ENCODE measurements at places on chromosomes 11 and 22.
A peak's percentile ranks its signal among the peaks of the same experiment; 100 is the strongest.

DNA sequence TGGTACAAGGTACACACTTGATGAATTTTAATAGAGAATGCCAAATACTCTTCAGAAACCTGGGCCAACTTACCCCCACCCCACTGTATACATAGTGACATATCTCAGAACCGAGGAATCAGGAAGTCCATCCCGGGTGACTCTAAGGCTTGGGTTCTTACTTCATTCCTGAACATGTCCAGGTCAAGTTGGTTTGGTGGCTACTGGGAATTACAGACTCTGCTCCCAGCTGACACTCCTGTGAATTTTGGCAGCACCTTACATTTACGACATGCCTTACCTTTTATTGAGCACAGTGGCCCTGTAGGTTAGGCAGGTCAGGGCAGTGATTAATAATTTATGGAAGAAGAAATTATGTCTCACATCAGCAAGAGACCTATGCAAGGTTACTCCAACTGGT, 70.1 kb upstream of the LDLRAD3 start:
- DNase-seq: no peak

DNA sequence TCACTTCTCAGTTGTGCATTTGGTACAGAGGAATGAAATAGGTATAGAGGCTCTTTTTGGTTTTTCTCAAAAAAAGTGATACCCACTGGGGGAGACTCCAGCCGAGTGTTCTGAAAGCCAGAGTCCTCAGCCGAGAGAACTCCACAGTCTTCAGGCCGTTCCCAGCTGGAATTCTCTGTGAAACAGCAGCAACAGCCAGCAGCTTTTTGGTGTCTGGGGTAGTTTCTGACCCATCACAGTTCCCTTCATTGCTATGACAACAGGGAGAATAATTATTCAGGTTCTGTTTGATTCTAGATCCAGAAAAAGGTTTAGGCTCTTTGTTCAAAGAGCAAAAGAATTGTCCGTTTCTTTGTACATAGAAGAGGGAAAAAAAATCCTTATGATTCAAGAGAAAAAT, 84.6 kb downstream of the C22orf31 start:
- DNase-seq: no peak

- no peak for DNase-seq
Observed at GRCh38 chr11:22657101-22657694, 9.2 kb upstream of the GAS2 start.

GRCh38 chr11:102788334-102788995, 8.0 kb upstream of the MMP10 start:
- DNase-seq: no peak

- no peak for DNase-seq
Observed at GRCh38 chr11:111360150-111361043, 18.7 kb downstream of the POU2AF1 start.

- no peak for DNase-seq
Observed at GRCh38 chr11:68117853-68118470, 3.2 kb downstream of the CHKA start.

- DNase-seq: no peak
Observed at GRCh38 chr11:15318814-15319213, 204.1 kb downstream of the INSC start.

DNA sequence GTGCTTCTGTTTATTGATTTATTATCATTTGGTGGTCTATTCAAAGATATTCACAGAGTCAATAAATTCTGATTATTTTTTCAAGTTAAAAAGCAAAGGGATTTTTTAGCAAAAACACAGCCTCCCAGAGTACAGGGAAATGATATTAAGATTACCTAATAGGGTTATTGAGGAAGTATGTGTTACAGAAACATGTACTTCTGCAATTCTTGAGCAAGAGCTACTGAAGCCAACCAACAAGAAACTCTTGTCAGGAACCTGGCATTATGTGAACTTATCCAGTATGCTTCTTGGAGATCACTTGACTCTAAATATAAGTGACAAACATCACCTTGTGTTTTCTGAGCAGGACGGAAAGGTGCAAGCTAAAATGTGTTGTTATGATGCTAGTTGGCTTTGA, 42.0 kb upstream of the CARD18 start:
- no peak for DNase-seq

GRCh38 chr22:50074551-50075530, 10.4 kb downstream of the MLC1 start:
- no peak for DNase-seq

- DNase-seq: no peak
Observed at GRCh38 chr11:75152651-75153427, 1.9 kb downstream of the SLCO2B1 start.

GRCh38 chr11:6566704-6567370, 36.6 kb downstream of the RRP8 start:
- DNase-seq: no peak

DNA sequence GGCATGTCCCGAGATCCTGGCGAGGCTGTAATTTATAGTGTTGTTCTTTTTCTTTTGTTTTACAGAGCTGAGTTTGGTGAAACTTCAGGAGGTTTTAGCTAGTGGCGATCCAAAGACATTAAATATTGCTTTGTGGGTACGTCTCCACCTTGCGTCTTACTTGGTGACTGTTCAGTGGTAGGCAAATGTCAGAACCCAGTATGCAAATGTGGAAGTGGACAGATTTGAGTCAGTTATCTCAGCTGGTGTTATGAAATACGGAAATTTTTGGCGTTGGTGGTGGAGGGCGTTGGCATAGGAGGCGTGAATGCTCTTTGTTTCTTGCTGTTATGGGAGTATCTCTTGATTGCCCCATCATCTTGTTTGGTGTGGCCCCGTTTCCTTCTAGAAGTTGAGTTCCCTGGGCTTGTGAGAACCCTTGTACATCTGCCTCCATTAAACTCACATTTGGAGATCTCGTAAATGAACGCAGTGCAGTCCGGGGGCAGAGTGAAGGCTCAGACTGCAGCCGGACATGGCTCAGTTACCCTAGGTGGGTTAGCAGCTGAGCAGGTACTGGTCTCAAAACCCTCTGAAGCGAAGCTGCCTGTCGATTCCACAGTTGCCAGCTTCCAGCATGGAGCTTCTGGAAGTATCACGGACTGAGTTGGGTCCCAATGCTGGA, 39.9 kb downstream of the PTPRJ start:
- DNase-seq: peak; percentile 38

- DNase-seq: no peak
Observed at GRCh38 chr22:39215426-39216142, 29.2 kb downstream of the PDGFB start.

- no peak for DNase-seq
Observed at GRCh38 chr11:75639762-75640181, 29.1 kb downstream of the MAP6 start.

GRCh38 chr11:10599388-10600175, 31.1 kb upstream of the LYVE1 start:
- no peak for DNase-seq

DNA sequence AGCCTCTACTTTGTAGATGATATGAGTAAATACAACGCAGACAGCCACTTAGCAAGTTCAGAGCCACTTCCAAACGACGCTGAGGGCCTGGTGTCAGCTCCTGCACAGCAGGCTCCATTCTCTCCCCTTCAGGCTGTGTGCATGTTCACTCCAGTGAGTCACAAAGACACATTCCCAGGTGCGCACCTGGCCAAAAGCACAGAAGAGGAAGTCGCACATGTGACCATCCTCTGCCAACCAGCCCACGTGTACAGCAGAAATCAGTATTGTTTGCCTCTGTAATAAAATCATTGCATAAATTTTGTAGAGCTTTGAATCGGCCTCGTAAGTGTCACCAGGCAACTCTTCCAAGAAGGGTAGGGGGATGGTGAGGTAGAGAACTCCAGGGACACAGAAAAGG, 19.5 kb upstream of the TPH1 start:
- DNase-seq: no peak

- no peak for DNase-seq
Observed at GRCh38 chr11:111696556-111696955, 69.6 kb downstream of the PPP2R1B start.

GRCh38 chr22:29798318-29798717, 31.1 kb downstream of the UQCR10 start:
- no peak for DNase-seq

DNA sequence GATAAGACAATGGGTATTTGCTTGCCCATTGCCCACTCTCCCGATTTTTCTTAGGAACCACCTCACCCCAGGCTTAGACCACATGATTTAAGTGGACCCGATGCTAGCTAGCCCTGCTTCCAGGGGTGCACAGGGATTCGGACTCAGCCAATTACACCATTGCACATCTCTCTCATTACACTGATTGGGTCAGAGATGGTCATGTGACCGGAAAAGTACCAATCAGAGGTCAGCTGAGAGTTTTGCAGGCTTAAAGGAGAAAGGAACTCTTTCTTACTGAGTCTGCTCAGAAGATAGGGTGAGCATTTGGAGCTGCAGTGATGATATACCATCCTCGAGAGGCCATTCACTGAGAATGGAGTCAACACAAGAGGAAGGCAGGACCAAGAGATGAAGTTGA, 12.2 kb upstream of the ANKK1 start:
- DNase-seq: no peak

DNA sequence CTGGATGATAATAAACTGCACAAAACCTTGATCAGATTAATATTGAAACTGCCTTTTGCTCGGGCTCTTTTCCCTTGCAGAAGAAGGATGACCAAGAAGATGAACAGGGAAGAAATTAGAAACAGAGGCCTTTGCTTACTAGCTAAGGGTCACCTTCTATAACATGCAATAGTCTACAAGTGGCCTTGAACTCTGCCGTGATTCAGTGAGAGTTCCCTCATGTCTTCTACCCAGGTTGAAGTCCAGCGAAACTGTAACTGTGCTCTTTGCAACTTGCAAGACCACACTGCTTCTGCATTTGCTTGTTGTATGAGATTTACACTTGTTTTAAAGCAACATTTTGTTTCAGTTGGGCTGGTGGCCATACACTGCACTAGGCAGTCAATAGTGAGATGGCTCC, 108.4 kb downstream of the IGLL1 start:
- DNase-seq: no peak

DNA sequence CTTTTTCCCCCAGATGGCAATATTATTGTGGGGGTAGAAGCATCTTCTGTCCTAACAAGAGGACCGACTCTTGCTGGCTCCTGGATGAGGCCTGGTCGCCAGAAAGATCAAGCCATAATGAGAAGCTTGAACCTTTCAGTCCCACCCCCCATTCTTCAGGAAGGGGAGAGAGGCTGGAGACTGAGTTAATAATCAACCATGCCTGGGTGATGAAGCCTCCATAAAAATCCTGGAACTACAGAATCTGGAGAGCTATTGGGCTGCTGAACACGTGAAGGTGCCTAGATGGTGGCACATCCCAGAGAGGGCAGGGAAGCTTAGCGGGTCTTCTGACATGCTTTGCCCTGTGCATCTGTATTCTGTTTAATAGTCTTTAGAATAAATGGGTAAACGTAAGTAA, 16.3 kb downstream of the AP5B1 start:
- DNase-seq: no peak

- no peak for DNase-seq
Observed at GRCh38 chr11:34264303-34265110, 93.3 kb downstream of the ABTB2 start.

DNA sequence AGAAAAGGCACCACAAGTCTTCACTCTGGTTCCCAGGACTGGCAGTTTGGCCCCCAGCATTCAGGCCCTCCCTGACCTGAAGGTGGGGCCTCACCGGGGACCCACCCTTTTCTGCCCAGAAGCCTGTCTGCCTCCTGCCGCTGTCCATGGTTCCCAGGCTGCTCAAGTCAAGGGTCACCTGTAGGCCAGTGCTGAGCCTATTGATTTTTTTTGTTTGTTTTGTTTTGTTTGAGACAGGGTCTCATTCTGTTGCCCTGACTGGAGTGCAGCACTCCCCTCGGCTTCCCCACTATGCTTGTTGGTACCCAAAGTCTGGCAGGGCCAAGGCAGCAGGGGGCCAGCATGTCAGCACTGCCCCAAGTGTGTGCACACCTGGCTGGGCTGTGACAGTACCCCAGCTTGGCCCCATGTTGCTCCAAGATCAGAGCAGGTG, 11.0 kb upstream of the MED17 start:
- DNase-seq: no peak

DNA sequence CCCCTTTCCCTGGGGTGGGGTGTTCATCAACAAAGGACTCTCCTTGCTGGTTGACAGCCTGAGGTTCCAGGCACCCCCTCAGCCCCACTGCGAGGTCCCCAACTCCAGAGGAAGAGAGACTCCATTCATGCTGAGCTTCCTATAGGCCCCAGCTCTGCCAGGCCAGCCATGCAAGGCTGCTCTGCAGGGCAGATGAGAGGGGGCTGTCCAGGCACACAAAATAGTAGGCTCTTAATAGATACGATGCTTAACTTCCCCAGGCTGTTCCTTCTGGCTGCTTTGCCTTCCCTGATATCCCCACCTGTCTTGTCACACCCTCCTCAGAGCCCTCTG, 45.0 kb upstream of the CRYBB3 start:
- no peak for DNase-seq

DNA sequence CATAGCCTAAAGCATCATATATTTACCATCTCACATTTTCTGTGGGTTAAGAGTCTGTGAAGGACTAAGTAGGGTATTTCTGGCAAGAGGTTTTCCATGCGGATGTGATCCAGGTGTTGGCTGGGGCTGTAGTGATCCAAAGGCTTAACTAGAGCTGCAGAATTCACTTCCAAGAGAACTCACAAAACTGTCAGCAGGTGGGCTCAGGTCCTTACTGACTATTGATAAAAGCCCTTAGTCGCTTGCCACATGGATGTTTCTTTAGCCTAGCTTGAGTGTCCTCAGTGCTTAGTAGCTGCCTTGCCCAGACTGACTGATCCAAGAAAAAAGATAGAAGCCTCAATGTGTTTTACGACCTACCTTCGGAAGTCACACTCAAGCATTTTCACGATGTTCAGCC, 250.8 kb downstream of the CNTN5 start:
- no peak for DNase-seq

- no peak for DNase-seq
Observed at GRCh38 chr11:35046681-35047080, 92.3 kb upstream of the CD44 start.

DNA sequence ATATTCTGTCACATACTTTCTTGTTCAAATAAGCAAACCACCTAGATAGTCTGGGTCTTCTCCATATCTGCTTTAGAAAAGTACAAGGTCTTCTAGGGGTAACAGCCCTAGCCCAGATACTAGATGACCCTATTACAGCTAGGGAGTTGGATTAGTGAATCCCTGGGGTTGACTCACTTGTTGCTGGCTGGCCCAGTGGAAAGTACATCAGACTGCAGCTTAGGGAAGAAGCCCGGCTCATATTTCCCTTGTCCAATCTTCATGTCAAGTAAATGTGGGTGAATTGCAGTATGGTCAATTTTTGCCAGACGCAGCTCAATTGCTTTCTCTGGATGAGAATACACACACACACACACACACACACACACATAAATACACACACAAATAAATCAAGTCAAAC, 79.1 kb upstream of the SCUBE2 start:
- no peak for DNase-seq

GRCh38 chr11:22432291-22433093, 94.3 kb downstream of the SLC17A6 start:
- DNase-seq: no peak
